ENCODE measurements at places on chromosomes 3 and 15. TPM values are rescaled to one million over a fixed set of nuclear protein-coding genes. Genes with fewer than 3 reads are reported as not detected.

GOLGA6L4 gene
- 3.6 TPM for total RNA-seq

PRKCD gene
- total RNA-seq = 7.3 TPM

RLBP1 gene
- not detected for total RNA-seq

CD96 gene
- total RNA-seq = not detected

IL20RB gene
- total RNA-seq = 2.6 TPM

RASL12 gene
- 108 TPM for total RNA-seq

SLC2A2 gene
- not detected for total RNA-seq

PRR20G gene
- total RNA-seq = not detected

CPN2 gene
- total RNA-seq = not detected

CHRNA3 gene
- total RNA-seq = not detected

ALPK3 gene
- total RNA-seq = 0.87 TPM

ACY1 gene
- total RNA-seq = 52.5 TPM

C3orf20 gene
- under 0.01 TPM for total RNA-seq

USP50 gene
- total RNA-seq = 0.29 TPM

AGTR1 gene
- 3.3 TPM for total RNA-seq

TEX55 gene
- total RNA-seq = not detected

Data from smooth muscle cell of trachea (primary cell).